Anterior cingulate cortex (tissue), 58 donors: ENCODE measurements at places on chromosomes 6 and 20.

- no peak for DNase-seq
Observed at GRCh38 chr6:164756142-164756541, 553.3 kb downstream of the C6orf118 start.

- no peak for DNase-seq
Observed at GRCh38 chr6:32796848-32797776, 19.7 kb downstream of the HLA-DOB start.

GRCh38 chr6:52304983-52305390 is 20.4 kb upstream of the MCM3 start:
- DNase-seq, result no peak

GRCh38 chr20:1893721-1894470 is 1.3 kb upstream of the SIRPA start:
- no peak for DNase-seq

DNA sequence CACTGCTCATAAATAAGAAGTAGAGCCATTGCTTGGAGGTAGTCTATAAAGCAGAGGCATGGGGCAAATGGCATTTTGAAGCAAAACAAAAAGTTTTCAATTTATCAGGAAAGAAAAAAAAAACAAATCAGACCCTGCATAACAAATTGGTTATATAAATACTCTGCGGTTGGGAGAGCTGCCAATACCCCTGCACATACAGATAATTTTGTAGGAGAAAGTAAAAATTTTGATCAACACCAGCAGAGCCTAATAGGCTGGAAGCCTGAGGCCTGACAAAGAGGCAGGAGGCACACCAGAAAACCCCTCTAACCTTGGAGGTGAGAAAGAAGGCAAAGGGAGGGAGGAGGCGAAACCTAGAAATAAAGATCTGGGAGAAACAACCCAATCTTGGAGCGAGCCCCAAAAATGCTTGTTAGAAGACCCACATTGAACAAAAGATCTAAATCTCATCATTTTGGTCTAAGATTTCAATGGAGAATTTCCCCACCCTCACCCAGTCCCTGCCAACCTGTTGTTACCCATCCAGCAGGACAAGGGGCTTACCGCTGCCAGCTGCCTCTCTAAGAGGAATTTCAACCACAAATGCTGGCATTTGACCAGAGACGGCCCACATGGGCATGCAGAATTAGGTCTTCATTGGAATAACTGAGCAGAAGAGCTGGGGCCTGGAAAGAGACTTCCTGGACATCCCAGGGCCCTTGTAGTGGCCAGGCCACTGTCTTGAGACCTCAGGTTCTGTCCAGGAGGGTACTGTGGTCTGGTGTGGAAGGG is 28.4 kb downstream of the FOXA2 start:
- no peak for DNase-seq

DNA sequence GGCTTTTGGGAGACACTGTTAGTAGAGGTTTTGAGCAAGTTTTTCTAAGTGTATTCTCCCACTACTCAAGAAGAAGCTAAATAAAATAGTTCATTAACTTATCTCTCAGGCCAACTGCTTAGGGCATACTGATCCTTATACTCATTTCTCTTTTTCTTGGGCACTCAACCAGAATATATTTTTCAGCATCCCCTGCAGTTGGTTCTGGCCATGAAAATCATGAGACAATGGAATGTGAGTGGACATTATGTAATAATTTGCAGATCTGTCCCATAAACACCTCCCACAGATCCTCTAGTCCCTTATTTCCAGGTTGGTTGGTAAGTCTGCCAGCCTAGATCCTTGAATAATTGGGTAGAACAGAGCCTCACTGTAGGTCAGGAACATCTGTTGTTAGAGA is 136.7 kb downstream of the AIG1 start:
- DNase-seq, result no peak

- no peak for DNase-seq
Observed at GRCh38 chr20:39630215-39630908, 668.2 kb downstream of the DHX35 start.
